ENCODE measurements at places on chromosomes 1 and 21.
A peak's percentile ranks its signal among the peaks of the same experiment; 100 is the strongest.

- no peak for DNase-seq
Observed at GRCh38 chr1:111190931-111191451, 9.5 kb downstream of the DENND2D start.

GRCh38 chr1:231699784-231700183 is 73.2 kb downstream of the DISC1 start:
- no peak for DNase-seq

DNA sequence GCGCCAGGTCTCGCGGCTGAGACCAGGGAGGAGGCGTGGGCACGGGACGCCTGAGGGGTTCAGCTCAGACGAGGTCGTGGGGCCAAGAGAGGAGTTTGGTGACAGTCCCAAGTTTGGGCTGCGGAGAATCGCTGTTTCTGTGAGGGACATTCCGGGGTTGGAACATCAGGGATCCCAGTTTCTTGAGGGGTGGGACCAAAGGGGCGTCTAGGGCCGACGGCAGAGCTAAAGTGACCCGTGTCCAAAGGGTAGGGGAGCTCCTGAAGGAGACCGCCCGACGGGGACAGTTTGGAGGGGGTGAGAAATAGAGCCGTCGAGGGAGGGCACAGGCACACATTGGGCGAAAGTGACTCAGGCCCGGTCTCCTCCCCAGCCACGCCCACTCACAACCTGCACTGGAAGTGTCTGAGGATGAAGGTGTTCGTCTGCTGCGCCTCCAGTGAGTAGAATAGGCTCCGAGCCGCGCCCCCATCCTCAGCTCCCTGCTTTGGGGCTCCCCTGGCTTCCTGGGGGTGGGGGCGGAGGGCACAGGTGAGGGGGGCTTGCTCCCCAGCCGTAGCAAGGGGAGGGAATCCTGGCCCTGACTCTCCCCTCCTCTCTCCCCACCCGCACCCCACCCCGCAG is 7.0 kb downstream of the EFNA3 start:
- no peak for DNase-seq

GRCh38 chr1:146032631-146033219 is 11.2 kb upstream of the HJV start:
- no peak for DNase-seq

DNA sequence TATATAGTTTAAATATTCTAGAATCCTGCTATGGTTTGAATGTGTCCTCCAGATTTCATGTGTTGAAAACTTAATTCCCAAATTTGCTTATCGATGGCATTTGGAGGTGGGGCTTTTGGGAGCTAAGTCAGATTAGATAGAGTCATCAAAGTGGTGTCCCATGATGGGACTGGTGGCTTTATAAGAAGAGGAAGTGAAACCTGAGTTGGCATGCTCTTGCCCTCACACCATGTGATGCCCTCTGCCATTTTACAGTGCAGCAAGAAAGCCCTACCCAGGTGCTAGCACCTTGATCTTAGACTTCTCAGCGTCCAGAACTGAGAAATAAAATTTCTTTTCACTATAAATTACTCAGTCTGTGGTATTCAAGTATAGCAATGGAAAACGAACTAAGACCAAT is 111.3 kb downstream of the TGFB2 start:
- no peak for DNase-seq

DNA sequence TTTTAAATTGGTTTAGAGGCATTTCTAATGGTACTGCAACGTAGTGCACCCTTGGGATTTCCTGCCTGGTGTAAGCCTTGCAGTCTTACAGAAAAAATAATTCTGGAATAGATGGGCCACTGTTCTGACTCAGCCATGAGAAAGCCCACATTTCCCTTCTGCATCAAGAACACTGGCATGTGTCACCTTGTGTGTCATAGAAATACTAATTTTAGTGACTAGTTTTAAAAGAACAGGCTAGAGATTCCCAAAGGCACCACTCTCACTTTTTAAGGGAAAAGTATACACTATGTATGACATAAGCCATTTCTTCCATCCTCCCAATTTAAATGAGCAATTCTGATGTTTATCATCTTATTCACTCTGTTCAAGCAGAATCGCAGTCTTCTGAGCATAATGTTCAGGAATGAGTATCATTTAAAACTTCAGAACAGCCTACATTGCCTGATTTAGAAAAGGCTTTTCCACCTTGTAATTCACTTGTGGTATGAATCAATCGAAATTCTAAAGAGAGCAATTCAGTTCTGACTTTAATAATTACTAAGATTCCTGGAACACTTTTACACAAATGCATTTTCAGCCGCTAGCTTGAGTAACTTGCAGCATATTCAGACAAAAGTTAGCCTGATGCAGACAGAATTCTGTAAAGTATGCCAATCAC is 18.8 kb downstream of the RGS13 start:
- no peak for DNase-seq

DNA sequence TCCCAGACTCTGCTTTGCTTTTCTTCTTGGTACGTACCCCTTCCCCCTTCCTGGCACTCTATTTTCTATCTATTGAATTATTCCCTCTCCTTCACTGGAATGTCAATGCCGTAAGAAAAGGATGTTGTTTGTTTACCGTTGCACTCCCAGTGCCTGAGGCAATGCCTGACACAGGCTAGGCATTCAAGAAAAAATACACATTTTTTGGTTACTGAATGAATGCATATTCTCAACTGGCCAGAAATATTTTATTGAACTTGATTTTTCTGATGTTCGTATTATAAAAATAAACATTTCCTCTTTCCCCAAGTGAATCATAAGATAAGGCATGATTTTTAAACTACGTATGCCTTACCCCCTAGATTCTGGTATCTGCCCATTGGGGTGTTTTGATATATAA is 41.2 kb downstream of the GNG12 start:
- DNase-seq = no peak

GRCh38 chr1:16101623-16102022 is 28.2 kb upstream of the FAM131C start:
- DNase-seq = no peak

GRCh38 chr1:8860738-8861516 is 17.6 kb downstream of the ENO1 start:
- DNase-seq = no peak

DNA sequence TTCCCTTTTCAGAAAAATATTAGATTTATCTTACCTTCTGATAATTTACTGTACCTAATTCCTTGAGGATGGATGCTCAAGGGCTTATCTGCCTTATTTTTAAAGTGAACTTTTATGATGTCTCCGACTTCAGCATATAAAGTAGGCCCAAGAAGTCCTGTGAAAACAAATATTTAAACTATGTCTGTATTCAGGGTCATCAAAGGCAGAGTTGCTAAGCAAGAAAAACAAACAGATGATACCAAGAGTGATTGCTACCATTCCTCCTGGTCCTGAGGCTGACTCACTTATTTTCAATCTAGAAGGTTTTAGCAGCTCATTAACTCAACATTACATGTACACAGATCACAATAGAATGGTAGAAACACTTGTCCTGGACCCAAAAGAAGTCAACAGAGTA is 14.1 kb downstream of the F5 start:
- DNase-seq = no peak

DNA sequence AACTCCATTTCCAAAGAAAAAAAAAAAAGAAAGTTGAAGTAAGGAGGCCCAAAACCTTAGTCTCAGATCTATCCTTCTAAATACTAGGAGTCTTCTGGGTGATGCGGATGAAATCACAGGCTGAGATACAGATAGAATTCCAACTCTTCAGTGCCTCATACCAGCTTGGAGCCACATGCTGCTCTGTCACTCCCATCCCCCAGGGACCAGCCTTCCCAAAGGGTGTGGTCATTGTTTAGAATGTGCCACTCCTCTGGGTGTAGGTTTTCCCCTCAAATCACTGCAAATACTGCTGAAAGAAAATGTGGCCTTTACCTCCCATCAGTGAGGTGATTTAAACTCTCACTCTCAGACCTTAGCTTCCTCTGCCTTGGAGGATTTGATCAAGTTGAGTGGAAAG is 112.9 kb downstream of the CDC7 start:
- DNase-seq = no peak

DNA sequence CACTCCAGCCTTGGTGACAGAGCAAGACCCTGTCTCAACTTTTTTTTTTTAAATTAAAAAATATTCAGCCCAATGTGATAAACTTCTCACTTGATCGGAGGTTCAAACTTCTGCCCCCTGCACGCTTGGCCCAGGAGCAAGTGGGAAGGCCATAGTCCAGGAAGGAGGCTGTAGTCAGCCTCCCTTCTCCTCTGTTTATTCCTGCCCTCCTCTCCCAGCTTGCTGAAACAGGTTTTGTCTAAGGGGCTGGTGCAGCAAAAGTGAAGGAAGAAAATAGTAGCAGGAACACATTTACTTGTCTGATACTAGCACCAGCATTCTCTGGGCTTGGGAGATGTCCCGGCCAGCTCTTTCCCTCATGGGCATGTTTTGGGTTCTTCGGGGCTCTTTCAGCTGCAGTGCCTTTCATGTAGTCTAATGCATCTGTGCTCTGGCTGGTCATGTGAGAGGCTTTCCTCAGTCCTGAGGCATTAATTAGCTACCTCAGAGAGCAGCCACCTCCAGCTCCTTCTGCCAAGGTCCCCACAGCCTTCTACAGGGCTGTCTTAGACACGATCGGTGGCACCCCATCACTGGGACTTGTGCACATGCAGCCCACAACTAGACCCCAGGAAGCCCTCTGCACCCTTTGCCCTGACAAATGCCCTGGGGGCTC is 12.9 kb downstream of the SLC44A3 start:
- no peak for DNase-seq

GRCh38 chr1:13992489-13993285 is 292.7 kb downstream of the PRDM2 start:
- no peak for DNase-seq

- no peak for DNase-seq
Observed at GRCh38 chr1:23732363-23733224, 10.7 kb upstream of the ELOA start.

DNA sequence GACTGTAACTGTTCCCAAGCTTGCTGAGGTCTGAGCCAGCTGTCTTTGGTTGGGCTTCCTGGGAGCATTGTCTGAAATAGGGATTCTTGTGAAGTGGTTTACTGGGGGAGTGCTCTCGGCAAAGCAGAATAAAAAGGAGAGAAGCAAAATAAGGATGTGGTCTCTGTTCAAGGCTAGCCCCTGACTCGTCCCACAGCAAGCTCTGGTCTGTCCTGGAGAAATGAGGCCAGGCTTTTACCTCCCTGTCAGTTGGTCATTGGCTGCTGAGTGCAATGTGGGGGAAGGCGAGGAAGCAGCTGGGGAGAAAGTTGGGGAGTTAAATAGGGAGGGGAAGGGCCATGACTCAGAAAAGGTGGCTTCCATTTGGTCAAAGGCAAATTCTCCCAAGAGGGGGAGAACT is 303.9 kb upstream of the DUSP10 start:
- DNase-seq = no peak

DNA sequence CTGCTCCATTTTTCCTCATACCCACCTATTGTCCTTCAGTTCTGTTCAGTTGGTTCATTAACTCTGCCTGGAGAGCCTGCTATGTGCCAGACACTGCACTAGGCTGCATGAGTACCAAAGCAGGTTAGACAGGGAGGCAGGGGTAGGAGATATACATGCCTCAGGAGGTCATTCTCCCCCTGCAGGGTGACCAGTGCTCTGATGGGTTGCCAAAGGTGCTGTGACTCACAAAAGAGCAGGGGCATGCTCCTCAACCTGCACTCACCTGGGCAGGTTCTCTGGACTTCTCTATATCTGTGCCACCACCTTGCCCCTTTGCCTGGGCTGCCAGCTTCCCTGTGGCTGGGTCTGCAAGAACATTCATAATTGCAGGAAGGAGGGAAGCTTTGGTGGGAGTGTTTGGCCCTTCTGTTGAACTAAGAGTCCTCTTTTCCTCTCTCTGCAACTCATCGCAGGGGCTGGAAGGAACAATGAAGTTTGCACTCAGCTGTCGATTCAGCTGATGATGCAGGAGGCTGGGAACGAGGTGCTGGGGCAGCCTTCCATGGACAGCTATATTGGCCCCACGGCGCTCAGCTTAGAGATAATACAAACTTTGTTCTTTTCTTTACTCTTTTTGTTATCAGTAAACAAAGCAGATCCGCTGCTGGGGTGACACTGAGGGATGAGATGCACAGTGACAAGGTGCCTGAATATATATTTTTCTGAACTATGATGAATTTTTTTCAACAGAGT is 356.4 kb upstream of the PLXNA2 start:
- no peak for DNase-seq

- no peak for DNase-seq
Observed at GRCh38 chr1:90922996-90923395, 98.8 kb downstream of the ZNF644 start.

DNA sequence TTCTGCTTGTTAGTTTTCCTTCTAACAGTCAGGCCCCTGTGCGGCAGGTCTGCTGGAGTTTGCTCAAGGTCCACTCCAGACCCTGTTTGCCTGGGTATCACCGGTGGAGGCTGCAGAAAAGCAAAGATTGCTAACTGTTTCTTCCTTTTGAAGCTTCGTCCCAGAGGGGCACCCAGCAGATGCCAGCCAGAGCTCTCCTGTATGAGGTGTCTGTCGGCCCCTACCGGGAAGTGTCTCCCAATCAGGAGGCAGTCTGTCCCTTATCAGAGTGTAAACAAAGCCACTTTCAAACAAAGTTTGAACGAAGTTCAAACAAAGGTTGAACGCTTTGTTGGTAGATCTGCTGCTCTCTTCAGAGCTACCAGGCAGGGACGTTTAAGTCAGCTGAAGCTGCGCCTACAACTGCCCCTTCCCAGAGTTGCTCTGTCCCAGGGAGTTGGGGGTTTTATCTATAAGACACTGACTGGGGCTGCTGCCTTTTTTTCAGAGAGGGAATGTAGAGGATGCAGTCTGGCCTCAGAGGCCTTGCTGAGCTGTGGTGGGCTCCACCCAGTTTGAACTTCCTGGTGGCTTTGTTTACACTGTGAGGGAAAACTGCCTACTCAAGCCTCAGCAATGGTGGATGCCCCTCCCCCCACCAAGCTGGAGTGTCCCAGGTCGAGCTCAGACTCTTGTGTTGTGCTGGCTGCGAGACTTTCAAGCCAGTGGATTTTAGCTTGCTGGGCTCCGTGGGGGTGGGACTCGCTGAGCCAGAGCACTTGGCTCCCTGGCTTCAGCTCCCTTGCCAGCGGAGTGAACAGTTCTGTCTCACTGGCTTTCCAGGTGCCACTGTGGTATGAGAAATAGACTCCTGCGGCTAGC is 401.8 kb downstream of the SRGAP2C start:
- DNase-seq = peak; percentile 3

DNA sequence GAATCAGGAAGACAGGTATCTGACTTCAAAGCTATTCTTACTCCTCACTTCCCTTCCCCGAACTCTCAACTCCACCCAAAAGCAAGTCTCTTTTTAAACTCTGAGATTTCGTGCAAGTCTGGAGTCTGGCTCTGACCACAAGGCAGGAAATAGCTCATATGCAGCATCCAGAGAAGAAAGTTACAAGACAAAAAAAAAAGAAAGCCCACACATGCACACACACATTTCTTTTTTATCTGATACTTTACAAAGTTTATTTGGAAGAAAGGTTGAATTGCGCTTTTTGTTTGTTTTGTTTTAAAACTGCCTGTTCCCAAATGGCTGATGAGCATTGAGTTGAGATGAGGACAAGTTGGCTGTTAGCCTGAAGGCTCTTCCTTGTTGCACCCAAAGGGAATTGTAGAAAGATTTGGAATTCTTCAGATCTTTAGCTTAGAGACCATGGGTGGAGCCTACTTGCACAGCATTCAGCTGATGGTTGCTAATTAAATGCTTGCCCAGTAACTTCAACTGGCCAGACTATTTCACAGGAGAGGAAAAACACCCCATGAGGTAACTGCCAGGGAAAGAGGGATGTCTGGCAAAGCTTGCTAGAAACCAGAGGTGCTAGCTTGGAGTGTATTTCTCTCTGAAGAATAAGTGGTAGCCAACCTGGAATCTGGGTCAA is 490.3 kb downstream of the TTLL7 start:
- DNase-seq = no peak

GRCh38 chr1:18922319-18922726 is 20.0 kb upstream of the ALDH4A1 start:
- DNase-seq = peak; percentile 74
